ENCODE measurements at places on chromosomes 3 and 15.

- DNase-seq: peak; percentile 44
Measured at GRCh38 chr3:13352621-13353131, 67.4 kb downstream of the NUP210 start.

DNA sequence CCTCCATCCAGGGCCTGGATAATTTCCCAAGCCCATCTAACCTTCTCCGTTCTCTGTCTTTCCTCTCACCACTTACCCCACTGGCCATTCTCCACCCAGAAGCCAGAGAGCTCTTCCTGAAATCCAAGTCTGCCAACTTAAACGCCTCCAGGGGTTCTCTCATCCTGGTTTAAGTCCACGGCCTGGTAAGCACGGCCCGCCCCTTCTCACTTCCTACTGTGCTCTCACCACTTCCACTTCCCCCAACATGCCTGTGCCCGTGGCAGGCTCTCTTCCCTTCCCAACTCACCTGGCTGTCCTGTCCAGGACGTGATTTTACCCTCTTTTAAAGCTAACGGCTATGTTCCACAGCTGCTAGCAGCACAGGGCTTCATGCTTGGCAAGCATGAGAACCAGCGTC is 1.7 kb upstream of the CX3CR1 start:
- DNase-seq: no peak

DNA sequence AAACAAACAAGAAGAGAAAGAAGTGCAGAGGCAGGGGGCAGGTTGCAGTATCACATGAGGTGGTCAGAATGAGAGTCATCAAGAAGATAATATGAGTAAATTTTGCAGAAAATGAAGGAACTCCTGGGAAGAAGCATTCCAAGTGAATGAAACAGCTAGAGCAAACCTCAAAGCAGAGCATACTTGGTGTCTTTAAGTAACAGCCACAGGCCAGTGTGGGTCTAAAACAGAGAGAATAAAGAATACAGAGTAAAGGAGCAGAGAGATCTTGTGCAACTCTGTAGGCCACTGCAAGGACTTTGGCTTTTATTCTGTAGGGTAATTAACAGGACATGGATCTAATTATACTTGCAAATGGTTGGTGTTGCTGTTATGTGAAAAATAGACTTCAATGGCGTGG is 81.3 kb downstream of the STAC start:
- DNase-seq: no peak

DNA sequence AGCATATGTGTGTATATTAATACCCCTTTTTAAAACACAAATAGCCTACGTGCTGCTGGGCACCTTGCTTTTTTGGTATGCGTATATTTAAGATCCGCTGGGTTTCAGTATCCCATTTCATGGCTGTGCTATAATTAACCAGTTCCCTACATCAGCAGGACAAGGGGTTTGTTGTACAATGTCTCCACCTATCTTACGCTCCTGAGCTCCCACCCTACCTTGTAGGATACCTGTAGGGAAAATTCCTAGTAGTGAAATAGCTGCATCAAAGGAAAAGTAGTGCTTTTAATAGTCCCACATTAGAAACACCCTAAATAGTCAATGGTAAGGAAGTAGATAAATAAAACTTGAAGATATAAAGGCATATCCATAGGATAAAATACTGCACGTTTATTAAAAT is 1.4 kb downstream of the MAP6D1 start:
- no peak for DNase-seq

GRCh38 chr15:23372284-23372683 is 17.7 kb downstream of the GOLGA8S start:
- no peak for DNase-seq

GRCh38 chr3:43490640-43491185 is 131.1 kb downstream of the ANO10 start:
- no peak for DNase-seq

DNA sequence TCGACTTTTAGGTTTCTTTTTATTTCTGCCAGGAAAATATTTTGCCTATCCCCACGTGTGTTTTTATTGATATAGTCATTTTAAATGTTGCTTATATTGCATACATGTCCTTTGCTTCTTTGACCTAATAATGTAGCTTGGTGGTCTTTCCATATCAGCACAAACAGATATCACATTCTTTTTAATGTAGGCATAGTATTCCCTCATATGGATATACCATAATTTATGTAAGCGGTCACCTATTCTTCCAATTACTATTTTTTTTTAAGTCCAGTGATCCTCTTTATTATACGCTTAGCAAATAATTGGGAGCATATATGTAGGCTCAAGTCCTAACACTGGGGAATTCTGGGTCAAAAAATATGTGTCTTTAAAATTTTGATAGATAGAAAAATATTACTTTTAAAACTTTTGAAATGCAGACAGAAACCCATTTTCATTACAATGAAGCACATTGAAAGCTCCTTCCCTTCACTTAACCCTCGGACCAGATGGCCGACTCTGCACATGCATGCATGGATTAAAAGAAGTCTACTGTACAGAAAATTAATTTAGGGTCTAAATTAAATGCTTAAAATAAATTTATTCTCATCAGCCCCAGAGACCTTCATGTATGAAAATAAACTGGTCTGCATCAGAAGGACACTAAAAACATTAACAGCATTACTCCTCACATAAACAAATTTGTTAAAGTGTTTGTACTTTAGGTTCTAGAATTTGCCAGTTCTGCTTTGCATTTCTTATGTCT is 90.5 kb upstream of the LIMD1 start:
- no peak for DNase-seq

- no peak for DNase-seq
Measured at GRCh38 chr3:168511428-168512014, 415.8 kb upstream of the GOLIM4 start.

- no peak for DNase-seq
Measured at GRCh38 chr3:52527039-52527731, 6.5 kb downstream of the NT5DC2 start.

DNA sequence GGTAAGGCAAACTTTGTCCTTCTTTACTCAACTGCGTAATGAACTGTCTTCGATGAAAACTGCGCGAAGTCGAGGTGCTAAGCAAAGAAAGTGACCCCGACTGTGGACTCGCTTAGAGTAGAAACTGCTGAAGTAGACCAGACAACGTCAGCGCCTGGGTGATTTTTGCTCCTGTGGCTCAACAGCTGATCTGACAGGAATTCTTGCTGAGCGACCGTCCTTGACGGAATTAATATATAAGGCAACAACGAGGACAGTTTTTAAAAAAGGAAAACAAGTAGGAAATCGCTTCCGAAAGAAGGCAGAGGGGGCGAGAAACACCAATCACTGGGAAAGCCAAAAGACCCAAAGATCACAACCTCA is 541 bp downstream of the RPS27L start:
- peak; percentile 42 for DNase-seq

- DNase-seq: no peak
Measured at GRCh38 chr15:80662757-80663553, 32.2 kb upstream of the ABHD17C start.

DNA sequence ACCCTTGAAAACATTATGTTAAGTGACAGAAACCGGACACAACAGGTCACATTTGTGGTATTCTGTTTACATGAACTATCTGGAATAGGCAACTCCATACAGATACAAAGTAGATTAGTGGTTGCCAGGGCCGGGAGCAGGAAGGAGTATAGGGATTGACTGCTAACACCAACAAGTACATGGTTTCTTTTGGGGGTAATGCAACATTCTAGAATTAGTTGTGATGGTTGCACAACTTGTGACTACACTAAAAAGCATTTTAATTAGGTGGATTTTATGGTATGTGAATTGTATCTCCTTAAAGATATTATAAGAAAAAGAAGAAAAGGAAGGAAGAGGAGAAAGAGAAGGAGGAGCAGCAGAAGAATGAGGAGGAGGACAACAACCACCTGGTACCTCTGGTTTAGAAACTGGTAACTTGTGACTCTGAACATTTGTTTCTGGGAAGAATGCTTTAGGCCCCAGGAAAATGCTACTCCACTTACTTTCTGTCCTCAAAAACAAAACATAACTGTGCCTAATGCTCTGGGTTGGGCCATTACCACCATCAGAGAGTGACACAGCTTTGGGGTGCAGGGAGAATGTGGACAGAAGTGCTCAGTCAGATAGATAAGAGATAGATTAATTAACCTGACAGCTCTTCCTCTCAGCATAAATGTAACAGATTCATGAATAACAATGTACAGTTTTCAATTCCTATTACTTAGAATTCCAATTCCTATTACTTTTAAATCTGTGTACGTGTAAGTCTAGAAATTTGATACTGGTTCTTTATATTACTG is 20.3 kb downstream of the SETMAR start:
- DNase-seq: no peak

DNA sequence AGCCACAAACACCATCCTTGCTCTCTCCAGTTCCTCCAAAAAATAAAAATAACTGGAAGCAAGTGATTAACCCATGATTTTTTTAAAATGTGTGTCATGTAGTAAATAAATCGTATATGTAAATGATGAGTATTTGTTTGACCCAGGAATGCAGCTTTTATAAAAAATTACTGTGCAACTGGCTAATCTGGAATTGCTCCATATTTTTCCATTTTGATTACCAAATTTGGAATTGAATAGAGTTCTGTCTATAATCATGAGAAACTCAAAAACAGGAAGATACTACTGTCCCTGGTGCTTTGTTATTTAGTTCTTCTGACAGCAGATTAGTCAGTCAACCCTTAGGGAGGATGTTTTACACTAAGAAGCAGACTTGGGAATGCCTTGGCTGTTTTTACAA is 116.2 kb downstream of the CCNL1 start:
- no peak for DNase-seq

DNA sequence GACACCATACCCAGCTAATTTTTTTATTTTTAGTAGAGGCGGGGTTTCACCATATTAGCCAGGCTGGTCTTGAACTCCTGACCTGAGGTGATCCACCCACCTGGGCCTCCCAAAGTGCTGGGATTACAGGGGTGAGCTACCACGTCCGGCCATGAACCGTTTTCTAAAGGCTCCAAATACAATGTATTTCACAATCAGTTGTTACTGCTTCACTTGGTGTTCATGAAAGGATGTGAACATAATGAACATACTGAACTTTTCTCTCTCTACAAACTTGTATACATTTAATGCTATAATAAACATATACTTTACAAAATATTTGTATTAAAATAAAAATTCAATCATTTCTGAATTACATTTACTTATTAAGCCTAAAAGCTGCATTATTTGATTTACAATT is 28.9 kb downstream of the TBL1XR1 start:
- DNase-seq: no peak

DNA sequence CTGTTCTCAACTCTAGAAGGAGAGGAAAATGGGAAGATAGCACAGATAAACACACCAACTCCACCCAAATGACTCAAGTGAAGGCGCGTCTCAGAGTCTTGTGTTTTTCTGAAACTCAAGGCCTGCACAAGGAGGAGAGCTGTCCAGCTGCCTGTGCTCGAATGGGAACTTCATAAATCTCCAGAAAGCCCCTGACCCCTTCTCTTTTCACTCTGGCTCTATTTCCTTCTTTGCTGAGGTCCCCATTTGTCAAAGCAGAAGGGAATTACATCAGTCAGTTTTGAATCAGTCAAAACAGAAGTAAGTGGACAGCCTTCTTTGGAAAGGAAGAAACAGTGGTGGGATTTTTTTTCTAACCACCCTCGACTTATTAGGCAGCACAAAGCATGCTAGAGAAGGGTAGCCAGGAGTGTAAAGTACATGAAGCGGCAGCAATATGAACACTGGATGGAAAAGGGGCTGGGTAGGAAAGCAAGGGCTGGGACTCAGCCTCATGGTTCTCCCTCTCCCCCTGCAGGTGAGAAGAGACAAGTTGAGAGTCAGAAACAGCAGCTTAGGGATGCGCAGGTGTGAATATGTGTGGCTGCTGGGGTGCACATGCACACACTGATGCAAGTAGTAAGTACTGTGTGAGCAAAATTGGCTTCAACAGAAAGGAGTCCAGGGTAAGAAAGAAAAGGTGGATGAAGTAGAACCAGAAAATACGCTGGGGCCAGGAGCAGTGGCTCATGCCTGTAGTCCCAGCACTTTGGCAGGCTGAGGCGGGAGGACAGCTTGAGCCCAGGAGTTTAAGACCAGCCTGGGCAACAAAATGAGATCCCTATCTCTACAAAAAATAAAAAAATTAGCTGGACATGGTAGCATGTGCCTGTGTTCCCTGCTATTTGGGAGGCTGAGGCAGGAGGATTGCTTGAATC is 36.6 kb upstream of the MAGEF1 start:
- DNase-seq: no peak

DNA sequence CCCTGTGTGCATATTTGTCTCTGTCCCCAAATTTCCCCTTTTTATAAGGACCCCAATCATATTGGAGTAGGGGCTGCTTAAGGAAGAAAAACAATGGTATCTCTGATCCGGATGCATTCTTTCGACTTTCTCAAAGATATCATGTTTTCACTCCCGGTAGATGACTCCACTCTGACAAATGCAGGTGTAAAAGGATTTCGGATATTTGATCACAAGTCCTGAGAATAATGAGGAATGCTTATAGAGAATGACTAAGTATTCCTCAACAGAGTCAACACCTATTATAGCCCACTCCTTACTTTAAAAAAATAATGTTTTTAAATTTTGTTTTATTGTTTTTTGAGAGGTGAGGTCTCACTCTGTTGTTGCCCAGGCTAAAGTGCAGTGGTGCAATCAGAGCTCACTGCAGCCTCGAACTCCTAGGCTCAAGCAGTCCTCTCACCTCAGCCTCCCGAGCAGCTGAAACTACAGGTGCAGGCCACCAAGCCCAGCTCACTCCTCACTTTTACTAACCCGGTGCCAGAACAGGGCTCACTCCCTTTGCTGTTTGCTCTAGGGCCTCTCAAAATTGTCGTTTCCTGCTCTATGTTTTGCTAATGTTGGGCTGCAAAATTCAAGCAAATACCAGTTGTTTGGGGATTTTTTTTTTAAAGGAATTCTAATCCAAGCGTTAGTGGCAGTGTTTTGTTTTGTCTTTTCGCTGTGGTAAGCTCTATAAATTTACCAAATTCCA is 24.6 kb downstream of the COL8A1 start:
- no peak for DNase-seq

GRCh38 chr3:9214185-9214584 is 35.3 kb downstream of the SRGAP3 start:
- DNase-seq: no peak

GRCh38 chr3:183158113-183158512 is 4.4 kb downstream of the LAMP3 start:
- DNase-seq: no peak

GRCh38 chr3:68017069-68017468 is 362.7 kb upstream of the SUCLG2 start:
- no peak for DNase-seq
